ENCODE measurements at places on chromosomes 1 and 21.

DNA sequence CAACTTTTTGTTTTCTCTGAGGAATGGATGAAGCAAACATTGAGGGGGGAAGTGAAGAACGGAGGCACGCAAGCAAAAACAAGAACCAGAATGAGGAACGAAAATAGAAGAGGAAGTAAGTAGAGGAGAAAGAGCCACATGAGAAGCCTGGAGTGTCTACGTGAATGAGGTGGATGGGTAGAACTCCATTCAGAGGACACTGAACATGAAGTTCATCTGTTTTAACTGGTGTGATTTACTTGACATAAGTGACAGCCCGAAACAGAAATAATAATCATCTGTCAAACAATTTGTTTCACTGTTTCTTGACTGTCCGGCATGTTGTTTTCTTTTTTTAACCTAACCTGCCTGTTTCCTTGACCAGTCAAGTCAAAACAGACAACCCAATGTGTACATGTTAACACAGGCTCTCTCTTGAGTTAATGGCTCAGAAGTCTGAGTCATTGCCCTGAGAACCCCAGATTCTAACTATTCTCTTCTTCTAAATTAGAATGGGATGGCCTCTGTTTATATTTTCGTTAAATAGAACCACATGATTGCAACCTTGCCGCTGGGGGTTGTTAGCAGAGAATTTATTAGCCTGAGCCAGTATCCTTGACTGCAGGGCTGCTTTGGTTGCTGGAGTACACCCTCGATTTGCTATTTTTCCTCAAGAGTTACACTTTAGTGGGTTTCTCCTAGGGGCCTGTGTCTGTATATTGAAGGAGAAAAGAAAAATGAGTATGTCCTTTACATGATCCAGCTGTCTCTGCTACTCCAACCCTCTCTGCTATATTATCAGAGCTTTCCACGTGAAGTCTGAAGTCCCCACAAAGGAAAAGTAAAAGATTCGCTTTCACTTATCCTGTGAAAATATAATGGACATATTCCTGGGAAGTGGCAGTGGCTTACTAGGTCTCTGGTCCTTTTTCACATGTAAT lies 151.7 kb downstream of the ZC3H11B start:
- peak; percentile 57 for DNase-seq

DNA sequence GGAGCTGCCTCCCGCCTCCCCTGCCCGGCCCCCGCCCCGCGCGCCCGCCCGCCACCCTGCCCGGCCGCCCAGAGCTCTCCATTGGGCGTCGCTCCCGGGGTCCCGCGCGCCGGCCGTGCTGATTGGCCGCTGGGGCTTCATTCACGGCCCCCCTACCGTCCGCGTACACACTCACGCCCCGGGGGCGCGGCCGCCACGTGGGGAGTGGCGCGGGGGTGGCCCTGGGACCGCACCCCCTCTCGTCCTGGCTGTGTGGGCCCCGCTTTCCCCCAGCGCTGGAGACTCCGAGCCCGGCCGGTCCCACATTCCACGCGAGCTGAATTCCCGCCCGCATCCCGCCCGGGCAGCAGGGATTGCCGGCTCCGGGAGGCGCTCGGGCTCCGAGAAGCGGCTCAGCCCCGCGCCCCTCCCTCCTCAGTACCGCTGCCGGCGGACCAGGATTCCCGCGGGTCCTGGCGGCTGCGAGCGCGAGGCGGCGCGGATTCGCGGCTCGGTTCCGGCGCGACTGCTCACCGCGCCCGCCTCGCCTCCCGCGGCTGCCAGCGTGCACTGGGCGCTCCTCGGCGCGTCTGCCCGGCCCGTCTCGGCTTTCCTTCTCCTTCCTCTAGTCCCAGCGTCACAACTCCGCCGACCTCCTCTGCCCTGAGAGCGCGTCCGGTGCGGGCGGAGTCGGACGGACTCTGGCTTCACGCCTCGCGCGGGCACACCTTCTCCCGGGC lies 450 bp upstream of the POU3F1 start:
- DNase-seq = peak; percentile 94

- no peak for DNase-seq
Measured at GRCh38 chr1:27338751-27339150, 3.1 kb upstream of the SYTL1 start.

DNA sequence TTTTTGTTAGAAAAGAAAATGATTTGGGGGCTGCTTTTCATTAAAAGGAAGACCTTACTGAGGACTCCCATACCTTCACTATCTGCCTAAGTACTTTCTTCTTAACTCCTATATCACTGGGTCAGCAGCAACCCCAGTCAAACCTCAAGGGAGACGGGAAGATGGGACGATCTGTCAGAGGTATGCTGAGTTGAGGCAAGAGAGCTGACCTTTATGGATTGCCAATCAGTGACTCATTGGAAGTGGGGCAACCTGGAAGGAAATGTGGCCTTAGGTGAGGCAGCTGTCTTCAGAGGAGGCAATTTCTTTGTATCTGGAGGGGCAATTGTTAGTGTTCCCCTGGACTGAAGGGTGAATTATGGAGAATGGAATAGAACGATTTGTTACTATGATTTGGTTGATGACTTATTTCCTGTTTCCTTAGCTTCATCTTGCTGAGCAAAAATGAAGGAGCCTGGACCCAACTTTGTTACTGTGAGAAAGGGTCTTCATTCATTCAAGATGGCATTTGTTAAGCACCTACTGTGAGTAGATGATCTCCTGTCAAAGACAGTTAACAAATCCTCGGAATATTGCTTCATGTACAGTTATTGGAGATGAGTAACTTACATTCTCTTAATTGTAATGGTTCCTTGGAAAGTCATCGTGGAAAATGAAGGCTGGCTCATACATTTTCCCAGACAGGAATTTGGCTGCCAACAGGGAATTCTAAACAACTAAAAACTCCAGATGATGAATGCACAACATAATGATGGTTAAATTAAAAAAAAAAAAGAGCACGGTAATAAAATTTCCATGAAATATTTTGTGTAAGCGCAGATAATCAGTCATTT lies 134.7 kb upstream of the KCNJ15 start:
- DNase-seq = no peak

DNA sequence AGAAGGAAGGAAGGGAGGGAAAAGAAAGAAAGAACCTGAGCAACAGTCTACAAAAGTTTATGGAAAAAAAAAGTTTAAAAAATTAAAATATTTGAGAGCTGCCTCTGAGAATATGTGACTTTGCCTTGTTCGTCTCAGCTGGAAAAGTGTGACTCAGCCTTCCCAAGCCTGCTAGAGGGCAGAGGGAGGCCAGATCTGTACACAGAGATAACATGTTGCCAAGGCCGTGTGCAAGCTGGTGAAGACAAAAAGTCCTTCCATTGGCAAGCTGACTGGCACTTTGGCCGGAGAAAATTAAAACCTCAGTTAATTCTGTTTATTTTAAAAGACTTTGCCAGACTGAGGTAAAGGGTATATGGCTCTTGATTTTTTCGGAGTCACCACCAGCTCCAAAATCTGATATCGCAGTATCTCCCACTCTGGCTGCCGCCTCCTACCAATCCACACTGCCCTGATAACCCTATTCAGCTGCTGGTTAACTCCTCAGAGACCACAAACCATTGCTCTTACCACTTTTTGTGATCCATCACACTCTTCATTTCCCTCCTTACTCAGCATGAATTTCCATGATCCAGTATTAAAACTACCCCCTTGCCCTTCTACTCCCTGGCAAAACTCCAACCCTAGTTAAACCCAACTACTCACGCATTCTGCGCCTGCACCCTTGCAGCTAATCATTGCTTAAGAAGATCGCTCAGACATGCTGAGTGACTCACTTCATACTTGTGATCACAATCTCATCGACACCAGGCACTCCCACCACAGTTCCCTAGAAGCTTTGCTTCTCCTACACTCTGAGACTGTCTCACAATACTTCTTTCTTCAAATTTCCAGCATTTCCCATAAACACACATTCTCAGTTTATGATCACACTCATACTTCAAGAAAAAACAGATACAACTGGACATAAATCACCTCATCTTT lies 5.7 kb upstream of the PPP1R15B start:
- peak; percentile 89 for DNase-seq

DNA sequence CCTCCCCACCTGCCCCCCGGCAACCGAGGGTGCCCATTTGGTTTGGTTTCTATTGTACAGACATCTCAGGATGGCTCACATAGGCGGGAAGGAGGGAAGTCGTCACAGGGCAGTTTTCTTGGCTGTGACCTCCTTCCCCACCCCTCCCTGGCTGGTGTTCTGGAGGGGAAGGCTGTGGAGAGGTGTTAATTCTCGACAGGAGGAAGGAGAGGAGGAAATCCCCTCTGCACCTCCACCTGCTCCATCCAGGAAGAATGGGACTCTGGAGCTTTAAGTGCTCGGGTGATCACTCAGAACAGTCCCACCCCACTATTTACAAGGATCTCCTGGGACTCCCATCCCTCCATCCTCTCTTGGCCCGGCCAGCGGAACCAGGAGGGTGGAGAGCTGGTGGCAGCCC lies 7.6 kb downstream of the MEX3A start:
- DNase-seq = no peak

DNA sequence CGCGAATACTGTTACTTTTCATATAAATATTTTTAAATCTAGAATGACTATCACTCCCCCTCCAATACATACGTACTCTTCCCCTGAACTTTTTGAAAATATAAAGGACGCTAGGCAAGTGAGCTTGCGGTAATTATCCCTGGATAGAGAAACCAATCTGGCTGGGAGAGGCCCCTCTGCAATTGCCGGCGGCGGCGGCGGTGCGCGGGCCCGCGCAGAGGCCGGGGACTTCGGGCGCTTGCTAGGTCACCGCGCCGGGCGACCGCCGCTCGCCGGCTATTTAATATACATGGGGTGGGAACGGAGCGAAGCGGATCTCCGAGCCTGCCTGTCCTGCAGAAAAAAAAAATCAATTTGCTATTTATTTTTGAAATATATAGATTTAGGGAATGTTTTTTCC lies 416.3 kb upstream of the ESRRG start:
- no peak for DNase-seq

- DNase-seq = peak; percentile 43
Measured at GRCh38 chr1:3530086-3530925, 75.8 kb downstream of the ARHGEF16 start.

DNA sequence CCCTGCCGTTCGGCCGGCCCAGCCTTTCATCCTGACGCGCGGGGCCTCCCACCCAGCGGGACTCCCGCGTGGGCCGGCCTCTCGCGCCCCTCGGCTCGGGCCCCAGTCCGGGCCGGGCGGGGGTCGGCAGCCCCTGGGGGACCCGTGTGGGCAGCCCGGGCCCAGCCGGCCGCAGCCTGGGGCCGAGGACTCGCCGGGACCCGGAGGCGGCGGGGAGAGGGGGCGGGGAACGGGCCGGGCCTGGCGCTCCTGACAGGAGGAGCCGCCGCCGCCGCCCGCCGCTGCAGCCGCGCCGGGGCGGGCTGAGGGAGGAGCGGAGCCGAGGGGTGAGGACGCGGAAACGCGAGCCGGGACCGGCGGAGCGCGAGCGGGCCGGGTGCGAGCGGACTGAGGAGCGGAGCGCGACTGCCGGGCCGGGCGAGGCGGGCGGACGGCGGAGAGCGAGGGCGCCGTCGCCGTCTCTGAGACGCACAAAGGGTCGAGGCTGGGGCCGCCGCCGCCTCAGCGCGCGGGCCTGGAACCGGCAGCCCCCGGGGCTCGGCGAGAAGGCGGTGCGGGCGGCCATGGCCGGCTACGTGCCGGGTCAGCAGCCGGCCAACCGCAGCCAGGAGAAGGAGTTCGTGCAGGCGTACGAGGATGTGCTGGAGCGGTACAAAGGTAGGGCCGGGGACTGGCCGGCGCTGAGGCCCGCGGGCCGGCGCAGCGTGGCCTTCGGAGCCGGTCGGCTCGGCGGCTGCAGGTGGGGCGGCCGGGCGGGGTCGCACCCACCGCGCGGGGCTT lies 79.1 kb downstream of the NDUFS5 start:
- peak; percentile 90 for DNase-seq

DNA sequence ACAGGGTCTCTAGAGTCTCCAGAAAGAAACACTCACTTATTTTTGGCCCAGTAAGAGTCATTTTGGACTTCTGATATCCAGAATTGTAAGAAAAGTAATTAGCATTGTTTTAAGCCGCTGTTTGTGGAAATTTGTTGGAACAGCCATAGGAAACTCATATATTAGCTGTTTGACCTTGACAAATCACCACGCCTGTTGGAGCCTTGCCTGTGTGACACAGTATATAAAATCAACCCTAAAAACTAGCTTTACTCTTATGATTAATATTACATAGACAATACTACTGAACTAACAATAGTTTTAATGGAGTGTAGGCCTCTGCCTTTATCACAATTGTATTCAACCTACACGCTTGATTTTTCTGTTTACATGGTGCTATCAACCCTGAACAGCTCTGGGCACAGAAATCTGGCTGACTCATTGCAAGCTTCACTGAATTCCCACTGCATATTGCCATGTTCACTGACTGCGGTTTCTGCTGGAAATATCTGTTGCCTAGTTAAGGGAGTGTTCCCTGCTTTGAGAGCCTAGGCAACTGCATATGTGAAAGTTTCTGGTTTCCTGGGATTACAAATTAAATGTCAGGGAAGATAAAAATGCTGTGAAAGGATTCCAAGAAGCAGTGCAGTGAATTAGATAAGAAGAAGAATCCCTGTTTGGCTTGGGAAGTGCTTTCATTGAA lies 419.5 kb upstream of the DEPDC1 start:
- peak; percentile 18 for DNase-seq

DNA sequence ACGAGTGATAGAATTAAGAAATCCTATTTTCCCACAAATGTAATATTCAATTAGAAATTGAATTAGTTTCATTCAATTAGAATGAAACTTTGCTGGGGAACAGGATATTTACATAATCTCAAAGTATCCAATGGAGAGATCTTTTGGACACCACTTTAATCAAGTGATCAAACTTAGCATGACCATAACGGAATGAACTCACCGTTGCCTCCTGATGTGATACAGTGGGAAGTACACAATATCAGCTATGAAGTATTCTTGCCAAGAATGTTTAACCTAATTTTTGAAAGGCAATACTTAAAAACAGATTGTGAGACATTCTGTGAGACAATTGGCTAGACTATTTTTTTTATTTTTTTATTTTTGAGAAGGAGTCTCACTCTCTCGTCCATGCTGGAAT lies 16.6 kb downstream of the CDKN2C start:
- no peak for DNase-seq

DNA sequence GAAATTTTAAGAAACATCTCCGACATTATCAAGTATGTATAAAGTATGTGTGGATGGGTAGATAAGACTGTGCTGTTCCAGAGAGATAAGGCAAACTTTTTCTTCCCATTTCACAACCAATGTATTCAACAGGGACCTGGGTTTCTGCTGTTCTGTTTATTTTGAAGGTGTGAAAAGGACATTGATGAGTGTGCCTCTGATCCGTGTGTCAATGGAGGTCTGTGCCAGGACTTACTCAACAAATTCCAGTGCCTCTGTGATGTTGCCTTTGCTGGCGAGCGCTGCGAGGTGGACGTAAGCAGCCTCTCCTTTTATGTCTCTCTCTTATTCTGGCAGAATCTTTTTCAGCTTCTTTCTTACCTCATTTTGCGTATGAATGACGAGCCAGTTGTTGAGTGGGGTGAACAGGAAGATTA lies 174.0 kb downstream of the CRB1 start:
- DNase-seq = peak; percentile 49

- no peak for DNase-seq
Measured at GRCh38 chr1:53430261-53430660, 28.9 kb upstream of the DMRTB1 start.

- peak; percentile 33 for DNase-seq
Measured at GRCh38 chr1:31111290-31111951, 45.9 kb upstream of the PUM1 start.
